ENCODE measurements at places on chromosomes 4 and X.
A peak's percentile ranks its signal among the peaks of the same experiment; 100 is the strongest.

- peak; percentile 78 for DNase-seq
These were observed 2.7 kb upstream of the RENBP start for GRCh38 chrX:153947009-153947769.

DNA sequence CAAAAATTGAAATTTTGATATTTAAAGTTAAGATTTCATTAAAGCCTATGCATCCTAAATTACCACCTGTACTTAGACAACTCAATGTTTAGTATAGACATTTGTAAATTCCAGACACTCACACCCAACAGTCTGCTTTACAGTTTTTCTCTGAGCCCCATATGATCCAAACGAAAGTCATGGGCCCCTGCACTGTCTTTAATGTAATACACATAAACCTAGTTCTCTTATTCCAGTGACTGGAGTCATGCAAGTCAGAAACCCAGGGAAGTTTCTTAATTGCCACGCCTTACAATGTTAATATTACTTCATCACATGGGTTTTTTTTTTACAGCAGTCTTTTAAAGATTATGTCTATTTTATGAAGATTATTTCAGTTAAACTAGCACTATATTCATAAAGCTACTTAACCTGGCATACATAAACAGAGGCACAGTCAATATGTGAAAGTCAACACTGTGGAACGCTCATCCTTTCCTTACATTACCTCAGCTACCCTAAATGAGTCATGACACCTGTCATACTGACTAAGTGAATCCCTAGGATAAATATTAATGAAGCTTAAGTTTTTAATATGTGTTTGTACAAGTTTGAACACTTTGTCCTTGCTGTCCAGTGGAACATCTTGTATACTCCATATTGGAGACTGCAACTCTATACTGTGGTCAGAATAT, 67.7 kb upstream of the H2AZ1 start:
- no peak for DNase-seq

- DNase-seq, result no peak
These were observed 25.4 kb upstream of the LIMCH1 start for GRCh38 chr4:41512596-41512995.

DNA sequence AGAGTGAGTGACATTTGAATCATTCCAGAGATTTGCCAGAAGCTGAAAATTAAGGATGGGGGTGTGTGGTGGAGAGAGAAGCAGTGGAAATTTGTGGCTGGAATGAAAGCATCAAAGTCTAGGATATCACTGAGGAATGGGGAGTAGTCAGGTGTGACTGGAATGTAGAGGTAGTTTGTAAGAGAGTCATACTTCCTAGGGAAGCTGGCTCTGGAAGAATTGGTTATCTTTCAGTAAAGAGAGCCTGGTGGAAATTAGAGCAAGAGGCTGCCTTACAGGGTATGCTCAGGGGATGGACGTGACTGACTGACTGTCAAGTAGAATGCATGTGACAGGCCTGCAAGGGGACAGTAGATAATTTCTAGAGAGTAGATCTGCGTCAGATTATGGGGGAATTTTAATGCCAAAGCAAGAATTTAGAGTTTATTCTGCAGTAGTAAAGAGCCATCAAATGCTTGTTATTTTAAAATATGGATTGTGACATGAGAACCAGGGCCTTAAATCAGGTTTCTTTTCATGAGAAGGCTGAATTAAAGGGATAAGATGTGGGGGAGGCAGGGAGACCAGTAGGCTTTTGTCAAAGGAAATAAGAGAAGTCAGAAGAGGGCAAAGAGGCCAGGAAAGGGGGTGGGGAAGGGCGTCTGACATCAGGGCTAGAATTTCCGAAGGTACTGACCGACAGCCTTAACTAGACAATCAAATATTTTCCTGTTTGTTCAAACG, 109.9 kb downstream of the AFF1 start:
- DNase-seq, result no peak

DNA sequence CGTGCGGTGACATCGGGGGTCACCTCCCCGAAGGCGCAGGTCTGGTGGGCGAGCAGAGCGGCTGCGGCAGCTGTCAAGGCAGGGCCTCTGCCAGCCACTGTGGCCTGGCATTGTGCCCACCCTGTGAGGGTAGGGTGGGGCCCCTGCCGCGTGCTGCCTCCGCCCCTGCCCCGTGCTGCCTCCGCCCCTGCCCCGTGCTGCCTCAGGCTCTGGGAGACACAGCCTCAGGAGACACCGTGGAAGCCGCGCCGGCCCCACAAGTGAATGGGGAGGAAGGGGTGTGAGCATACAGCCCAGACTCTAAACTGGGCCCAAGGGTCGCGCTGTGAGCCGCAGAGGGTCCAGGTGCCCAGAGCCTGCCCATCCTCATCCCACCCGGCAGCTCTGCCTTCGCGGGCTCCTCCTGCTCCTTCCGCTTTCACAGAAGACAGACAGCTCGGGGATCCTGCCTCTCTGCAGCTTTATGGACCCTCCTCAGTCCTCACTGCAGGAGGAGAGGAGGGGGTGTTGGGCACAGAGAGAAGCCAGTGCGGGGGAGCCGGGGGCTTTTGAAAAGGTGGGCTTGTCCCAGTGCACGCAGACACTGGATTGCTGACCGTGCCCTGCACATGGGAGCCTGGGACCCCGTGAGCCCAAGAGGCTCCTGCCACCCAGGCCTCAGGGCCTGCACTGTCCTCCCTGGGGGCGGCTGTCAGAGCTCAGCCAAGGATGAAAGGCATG, 27.4 kb downstream of the PCGF3 start:
- DNase-seq, result no peak

GRCh38 chr4:82913305-82913704, 12.8 kb downstream of the THAP9 start:
- DNase-seq, result no peak

- no peak for DNase-seq
These were observed 159.4 kb downstream of the MGST2 start for GRCh38 chr4:139824882-139825522.

DNA sequence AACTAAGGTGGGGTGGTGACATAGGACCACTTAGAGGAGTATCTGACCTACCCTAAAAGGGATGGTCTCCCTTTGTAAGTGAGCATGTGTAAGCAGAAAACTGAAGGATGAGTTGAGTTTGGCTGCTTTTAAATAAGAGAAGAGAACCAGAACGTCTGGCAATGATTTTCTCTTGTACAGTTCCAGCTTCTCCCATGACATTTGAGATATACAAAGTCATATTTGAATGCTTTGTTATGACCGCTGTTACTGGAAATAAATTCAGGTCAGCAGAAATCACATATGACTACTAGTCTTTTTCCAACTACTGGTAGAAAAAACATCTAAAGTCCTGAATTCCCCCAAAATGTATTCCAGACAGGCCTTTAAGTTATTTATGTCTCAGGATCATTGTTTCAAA, 313.3 kb upstream of the BMP3 start:
- DNase-seq, result no peak

DNA sequence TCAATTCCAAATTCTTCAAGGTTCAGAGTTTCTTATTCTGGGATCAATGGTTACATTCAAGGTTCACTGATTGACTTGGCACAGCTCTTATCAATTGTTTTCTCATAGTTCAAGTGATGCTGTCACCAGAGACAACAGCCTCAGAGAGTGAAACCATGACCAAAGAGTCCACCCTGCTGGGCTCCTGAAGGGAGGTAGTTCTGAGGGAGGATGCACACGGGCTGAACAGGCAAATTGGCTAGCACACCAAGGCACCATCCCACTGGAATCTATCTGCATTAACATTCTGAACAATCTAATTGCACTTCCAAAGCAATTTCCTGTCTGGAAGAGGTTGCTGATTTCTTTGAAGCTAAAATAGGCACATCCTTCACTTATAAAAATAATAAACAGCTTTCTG, 16.6 kb upstream of the GAB1 start:
- no peak for DNase-seq

- no peak for DNase-seq
These were observed 194.8 kb upstream of the GPC4 start for GRCh38 chrX:133610056-133610455.

DNA sequence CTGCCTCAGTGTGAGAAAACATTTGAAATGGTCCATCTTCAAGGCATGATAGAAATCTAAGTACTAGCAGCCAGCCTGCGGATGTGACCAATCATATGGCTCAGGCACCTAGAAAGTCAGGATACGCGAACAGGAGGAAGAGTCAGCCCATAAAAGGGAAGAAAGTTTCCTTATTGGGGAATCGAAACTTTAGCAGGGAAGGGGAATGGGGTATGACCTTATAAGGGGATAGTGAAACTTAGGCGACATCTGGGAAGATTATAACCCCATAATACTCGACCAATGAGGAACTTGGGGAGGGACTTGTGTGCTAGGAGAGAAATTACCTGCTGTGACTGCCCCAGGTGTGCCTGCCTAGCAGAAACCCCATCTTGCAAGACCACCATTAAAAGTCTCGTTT, 26.2 kb upstream of the PYURF start:
- DNase-seq, result no peak

- peak; percentile 22 for DNase-seq
These were observed 17.9 kb downstream of the CNOT6L start for GRCh38 chr4:77801260-77801608.

DNA sequence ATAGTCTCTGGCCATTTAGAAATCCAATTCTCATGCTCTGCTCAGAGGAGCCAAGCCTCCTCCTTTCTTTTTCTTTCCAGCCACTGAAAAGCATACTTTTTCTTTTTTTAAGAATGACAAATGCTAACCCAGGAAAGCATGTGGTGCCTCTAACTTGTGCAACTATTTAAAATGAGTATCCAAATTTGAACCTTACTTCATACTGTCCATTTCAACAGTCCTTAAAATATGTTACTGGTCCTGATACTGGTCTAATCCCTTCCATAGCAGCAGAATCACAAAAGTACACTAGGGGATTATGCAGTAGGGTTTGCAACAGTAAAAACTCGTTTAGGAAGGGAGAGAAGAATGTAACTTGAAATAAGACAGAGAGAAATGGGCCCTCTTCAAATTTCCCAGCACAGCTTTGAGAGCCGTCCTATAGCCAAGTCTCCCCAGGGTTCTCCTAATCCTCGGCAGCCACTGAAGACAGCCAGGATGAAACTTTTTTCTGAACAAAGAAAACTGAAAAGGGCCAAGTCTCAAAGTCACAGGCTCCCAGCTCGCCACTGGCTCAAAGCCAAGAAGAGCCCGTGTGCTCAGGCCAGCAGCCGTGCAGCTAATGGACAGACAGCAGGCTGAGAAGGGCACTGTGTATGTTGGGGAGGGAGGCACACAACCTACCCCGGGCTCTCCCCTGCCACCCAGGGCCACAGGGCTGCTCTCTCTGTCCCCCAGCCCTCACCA, 39.5 kb downstream of the GPC4 start:
- DNase-seq, result no peak

DNA sequence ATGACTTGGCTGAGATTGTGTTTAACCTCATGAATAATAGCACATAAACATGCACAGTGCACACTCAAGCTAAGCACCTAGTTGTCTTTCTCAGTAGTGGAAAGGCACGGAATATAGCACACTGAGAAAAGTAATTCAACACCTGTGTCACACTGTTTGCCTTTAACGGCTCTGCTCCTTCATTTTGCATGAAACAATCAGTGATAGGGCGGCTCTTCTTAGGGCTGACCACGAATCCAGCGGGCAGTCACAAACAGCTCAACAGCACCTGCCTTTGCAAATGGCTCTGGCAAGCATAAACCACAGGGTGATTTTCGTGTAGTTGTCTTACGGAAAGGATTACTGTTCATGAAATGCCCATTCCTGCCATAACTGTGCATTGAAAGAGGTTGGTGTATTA, 954.0 kb upstream of the TENM3 start:
- no peak for DNase-seq

GRCh38 chrX:17298564-17298963, 76.4 kb upstream of the NHS start:
- DNase-seq, result no peak

DNA sequence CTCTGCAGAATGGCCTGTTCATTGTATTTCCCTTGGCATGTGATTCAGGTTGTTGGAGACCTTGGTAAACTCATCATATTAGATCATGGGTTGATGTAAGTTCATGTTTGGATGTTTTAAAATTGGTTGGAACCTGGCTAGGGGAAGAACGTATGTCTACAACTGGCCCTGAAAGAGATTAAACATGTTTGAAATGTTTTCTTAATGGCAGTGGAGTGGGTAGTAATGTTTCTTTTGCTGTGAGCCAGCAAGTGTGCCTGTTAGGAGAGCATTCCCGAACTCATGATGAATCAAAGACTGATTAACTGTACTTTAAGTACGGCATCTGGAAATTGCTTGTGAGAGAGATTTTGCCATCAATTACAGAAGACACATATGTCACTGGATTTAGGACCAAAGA, 44.5 kb upstream of the SLC4A4 start:
- DNase-seq, result no peak

DNA sequence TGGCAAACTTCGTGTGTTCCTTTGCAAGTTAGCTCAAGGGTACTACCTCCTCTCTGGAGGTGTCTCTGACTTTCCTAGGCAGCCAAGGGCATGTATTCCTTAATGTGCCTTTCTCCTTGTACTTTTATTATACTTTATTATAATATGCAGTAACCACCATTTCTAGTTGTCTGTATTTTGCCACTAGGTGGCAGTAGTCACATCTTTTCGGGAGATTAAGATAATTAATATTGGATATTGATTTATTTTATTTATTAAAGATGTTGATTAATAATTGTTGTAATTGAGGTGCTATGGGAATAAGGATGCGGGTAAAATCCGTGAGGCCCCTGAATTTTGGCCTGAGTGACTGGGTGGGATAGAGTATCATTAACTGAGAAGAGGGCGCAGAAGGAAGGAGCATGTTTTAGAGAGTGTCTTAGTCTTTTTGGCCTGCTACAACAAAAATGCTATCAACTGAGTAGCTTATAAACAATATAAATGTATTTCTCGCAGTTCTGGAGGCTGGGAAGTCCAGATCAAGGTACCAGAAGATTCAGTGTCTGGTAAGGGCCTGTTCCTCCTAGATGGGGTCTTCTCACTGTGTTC, 153.3 kb downstream of the TMEM164 start:
- DNase-seq, result no peak

GRCh38 chr4:112225157-112225556, 6.4 kb upstream of the AP1AR start:
- DNase-seq, result no peak

DNA sequence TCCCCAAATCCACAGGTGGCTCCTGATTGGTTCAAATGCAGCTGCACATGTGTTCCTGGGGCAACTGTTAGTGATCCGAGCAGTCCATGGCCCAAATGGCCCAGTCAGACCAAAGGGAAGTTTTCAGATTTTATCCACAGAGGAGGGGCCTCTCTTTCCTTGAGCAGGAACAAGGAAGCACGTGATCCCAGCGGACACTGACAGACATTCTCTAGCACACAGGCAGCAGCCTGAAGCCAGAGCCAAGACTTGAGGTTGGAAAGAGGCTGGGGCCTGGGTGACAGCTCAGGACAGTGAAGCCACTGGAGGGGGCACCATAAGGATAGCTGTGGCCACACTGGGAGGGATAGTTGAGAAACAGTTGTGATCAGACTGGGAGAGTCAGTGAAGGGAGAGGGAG, 3.5 kb upstream of the ZFP92 start:
- no peak for DNase-seq

All from AML-193 (cell line).